ENCODE measurements at places on chromosomes 5 and 9.
A peak's percentile ranks its signal among the peaks of the same experiment; 100 is the strongest.

DNA sequence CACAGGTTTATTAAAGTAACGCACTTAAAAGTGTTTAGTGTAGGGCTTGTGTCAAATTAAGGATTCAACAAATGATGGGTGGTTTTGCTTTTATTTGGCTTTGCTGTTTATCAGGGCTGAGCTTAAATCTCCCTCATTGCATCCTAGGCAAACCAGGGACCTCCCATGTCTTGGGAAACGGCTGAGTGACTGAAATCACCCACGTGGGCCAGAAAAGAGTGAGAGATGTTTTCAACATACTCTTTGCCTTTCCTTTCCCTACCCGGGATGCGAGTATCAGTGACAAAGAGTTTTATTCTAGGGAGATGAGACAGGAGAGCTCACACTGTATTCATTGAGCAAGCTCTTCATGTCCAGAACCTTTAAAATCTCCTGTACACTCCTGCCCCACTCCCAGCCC is 23.3 kb downstream of the KCNMB1 start:
- DNase-seq, result no peak

- DNase-seq, result no peak
These were observed 2.7 kb downstream of the ENHO start for GRCh38 chr9:34520096-34520495.

DNA sequence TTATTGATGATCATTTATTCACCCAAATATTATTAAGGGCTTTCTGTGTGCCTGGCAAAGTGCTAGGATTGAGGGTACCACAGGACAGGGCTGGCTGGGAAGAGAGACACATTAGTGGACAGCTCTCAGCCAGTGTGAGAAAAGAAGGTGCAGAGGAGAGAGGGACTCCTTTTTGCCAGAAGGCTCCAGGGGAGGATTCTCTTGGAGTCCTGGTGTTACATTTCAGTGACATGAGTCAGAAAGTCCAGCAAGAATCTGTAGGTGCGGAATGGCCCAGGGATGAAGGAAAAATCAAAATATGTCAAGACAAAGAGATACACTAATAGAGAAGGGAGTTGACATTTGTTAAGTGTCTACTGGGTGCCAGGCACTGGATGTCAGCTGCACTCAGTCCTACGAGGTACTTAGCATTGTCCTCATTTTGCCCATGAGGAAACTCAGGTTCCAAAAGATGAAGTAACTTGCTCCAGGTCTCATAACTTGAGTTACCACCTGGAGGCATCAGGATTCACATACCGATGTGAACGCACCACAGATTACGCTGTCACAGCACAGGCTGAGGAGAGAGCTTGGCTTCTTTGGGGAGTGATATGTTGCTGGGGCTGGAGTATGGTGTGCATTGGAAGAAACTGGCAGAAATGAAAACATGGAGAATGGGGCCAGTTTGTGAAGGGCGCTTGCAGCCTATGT is 60.5 kb downstream of the RASGRF2 start:
- no peak for DNase-seq

DNA sequence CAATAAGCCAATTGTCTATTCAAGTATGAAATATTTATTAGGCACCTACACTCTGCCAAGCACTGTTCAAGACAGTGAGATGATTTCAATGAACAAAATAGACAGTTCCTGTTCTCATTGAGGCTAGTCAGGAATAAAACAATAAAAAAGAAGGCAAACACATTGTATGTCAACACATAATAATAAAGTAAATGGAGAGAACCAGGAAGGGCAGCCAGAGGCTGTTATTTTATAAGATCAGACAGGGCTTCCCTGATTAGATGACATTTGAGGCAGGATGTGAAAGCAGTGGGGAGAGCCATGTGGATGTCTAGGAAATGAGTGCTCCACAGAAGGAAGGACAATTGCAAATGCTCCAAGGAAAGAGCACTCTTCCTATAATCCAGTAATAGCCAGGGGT is 2371.1 kb downstream of the MAT2B start:
- no peak for DNase-seq

GRCh38 chr5:17305964-17306725 is 88.7 kb downstream of the BASP1 start:
- DNase-seq, result no peak

DNA sequence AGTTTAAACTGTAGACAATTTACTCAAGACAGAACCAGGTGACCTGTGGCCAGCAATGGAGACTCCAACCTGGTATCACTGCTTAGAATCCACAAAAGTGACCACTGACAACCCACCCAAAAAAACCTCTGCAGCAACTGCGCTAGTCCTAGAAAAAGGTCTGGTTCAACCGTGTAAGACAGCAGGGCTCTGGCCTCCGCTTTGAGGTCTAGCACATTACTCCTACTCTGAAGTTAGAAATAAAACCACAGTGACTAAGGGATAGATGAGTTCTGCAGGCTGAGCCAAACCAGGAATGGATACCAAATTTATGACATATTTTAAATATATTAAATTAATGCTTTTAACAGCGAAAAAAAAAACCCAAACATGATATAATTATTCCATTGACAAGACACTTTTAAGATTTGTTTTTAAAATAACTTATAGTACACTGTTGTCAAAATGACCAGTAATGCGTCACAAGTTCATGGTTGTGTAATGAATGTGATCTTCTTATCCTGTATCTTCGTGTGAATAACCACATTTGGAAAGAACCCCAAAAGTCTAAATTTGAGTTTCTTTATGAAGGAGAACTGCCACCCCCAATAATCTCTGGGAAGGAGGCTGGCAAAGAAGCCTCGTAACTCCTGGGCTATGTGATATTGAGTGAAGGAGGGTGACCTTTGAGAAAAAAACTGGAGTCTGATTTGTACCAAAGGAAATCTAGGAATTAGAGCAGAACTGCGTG is 101.9 kb upstream of the SLC44A1 start:
- no peak for DNase-seq

DNA sequence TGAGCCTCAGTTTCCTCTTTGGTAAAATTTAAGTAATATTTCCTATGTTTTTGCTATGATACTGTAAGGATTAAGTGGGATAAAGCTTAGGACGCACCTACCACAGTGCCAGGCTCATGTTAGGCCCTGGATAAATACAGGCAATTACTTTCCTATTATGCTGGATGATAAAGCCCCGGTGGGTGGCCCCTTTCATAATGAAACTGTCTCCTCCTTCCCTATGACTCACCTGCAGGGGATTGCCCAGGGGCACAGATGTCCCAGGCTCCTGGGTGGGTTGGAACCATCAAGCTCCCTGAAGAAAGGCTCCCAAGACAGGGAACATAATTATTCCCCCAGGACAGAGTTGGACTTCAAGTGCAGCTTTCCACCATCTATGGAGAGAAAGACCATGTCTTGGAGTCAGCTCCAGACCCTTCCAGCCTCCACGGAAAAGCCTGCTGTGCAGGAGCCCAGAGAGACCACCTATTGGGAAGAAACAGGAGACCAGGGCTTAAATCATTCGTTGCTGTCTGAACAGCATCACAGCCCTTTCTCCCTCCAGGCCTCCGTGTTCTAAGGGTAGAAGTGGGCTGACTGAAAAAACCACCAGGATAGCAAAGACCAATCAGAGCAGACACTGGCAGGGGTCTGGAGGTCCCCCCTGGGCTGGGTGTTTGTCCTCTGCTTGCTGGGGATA is 43.2 kb upstream of the FOXE1 start:
- DNase-seq, result no peak

- no peak for DNase-seq
These were observed 468.7 kb downstream of the TLE4 start for GRCh38 chr9:80040457-80040856.

DNA sequence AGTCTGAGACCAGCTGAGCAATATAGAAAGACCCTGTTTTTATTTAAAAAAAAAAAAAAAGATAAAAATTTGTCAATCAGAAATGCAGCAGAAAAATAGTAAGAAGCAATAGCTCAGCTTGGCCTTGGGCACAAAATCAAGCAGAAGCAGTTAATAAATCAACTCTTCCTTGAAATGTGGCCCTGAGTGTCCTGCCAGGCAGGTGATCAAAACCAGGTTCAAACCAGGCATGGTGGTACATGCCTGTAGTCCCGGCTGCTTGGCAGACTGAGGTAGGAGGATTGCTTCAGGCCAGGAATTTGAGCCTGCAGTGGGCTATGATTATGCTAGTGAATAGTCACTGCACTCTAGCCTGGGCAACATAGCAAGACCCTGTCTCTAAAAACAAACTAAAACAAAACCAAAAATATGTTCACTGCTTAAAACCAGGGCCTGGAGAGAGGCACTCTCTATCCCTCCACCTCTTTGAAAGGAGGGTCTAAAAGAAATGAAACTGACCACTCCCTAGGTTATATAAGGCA is 27.9 kb upstream of the KLF9 start:
- no peak for DNase-seq

DNA sequence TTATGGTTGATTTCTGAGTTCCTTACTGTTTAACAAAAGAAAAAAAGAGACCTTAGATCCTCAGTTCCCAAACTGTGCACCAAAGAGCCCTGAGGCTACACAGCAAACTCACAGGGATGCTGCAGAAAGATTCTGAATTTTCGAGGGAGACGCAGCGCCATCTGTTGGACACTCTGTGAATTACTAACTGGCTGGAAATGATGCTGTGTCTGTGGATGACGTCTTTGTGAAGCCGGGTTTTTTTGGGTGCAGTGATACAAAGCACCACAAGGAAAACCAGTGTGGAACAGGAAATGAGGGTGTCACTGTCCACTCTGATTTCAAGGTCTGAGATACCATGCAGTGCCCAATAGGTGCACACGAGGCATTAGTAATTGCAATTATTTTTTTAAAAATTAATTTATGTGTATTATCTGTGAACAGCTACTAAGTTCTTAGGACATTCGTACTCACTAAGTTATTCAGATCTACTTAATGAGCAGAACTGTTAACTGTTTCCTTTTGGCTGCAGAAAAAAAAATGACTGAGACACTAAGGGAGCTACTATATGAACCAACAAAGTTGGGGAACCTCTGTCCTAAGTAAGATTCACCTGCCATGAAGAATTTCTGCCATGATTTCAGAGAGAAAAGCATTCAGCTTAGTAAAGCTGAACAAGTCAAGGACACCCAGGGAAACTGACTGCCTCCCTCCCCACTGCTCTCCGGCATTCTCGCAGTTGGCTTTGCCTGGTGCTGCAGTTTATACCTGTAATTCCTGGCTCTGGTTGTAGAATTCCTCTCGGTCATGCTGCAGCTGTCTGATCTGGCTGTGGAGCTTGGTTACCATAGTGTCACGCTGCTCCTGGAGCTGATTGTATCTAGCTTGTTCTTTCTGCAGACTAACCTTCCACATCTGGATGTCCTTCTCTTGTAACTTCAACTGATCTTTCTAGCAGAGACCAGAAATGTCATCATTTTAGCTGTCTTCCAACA is 23.4 kb downstream of the SPACA9 start:
- peak; percentile 88 for DNase-seq

DNA sequence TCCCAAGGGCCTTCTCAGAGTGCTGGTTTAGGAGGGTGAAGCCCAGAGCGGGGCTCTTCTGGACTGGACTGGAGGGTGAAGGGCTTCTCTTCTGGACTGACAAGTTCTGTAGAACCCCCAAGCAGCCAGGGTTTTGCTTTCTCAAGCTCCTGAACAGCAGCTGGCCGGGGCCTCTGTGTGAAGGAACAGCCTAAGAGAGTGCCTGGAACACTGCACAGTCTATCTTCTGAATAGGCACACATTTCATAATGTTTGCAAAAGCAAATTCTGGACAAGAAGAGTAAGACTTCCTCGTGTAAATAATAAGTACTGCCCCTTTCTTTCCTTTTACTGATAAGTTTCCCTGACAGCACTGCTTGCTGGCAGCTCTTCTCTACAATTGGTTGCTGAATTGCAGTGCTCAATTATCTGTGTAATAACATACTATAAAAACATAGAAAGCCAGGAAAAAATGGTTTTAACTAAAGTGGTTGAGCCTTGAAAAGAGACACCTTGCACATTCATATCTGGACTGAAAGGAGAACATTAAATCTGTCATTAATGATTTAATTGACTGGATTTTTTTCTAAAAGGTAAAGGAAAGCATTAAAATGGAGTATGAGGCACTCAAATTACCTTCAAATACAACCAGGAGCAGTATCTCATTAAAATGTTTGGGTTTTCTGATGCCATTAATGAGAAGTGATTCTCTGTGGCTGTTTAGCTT is 20.5 kb downstream of the MAST4 start:
- no peak for DNase-seq

DNA sequence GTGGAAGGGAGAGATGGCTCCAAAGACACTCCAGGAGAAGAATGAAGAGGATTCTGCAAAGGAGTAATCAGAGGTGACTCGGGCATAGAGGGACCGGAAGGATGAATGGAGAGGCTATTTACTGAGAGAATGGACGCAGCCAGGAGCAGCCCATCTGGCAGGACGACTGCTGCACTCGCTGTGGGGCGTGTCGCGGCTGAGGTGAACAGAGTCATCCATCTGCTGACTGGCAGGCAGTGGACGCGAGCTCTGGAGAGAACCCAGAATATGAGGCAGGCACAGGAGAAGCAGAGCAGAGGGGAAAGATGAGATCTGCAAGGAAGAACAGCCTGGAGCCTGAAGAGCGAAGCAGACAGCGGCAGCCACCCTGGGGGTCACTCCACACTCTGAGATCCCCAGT is 16.4 kb downstream of the FGF1 start:
- DNase-seq, result no peak

- DNase-seq, result no peak
These were observed 79.6 kb downstream of the PAPPA start for GRCh38 chr9:116233160-116233530.

GRCh38 chr5:60295423-60295822 is 401.9 kb upstream of the PDE4D start:
- no peak for DNase-seq

DNA sequence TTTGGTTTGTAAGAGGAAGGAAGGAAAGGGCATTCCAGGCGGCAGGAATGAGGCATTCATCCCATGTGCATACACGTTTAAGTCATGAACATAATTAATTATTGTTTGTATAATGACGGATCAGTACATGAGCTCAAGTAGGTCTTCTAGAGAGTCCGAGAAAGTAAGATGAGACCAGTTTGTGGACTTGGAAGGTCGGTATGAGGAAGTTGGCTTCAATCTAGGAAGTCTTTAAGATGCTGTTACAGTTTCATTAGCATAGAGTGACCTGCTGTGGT is 2.1 kb downstream of the GTF3C4 start:
- no peak for DNase-seq

DNA sequence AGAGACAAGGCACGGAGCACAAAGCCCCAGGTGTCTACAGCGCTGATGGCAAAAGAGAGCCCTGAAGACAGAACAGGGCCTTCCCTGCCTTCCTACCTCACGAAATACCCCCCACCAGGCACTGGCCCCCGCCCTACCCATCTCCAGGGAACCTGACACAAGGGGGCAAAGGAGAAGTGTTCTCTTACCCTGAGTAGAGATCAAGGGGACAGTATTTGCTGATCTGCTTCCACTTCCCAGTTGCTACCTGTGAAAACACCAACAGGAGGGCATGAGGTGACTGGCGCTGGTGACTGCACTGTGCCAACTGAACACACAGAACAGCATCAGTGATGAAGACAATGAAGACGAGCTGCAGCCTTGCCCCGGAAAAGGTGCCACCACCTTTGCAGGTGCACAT is 27.4 kb downstream of the IPPK start:
- DNase-seq, result no peak

DNA sequence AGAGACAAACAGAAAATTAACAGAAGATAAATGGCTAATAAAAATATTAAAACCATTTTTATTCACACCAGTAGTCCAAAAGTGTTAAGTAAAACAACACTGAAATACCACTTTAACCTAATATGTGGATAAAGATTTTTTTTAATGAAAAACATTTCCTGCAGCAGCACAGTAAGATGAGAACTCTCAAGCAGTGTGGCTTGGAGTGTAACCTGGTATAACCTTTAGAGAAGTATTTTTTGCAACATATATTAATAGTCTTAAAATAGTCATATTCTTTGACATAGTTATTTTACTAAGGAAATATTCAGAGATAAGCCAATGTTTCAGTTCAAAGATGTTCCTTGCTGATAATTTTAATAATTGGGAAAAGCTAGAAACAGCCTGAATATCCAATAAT is 644.4 kb downstream of the PDE4D start:
- no peak for DNase-seq

GRCh38 chr5:179269781-179270543 is 75.3 kb downstream of the ADAMTS2 start:
- no peak for DNase-seq
